Activated naive CD4-positive, alpha-beta T cell (primary cell): ENCODE measurements at places on chromosomes 5 and 9.

DNA sequence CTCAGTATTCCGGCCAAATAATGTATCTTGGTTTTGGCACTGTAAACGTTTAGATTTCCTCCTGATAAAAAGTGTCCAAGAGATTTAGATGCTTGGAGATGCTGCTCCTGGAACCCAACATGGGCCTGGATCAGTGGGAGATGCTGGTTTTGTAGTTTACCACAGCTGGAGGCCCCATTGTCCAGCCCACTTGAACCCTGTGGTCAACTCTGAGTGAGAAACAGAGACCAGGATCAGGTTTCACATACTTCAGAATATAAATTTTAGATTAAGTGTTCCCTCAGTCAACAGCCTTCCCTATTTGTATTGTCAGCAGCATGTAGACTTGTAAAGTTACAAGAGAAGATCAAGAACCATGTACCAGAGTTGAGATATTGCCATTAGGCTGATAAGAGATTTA is 144.7 kb upstream of the C9orf72 start:
- no peak for DNase-seq

DNA sequence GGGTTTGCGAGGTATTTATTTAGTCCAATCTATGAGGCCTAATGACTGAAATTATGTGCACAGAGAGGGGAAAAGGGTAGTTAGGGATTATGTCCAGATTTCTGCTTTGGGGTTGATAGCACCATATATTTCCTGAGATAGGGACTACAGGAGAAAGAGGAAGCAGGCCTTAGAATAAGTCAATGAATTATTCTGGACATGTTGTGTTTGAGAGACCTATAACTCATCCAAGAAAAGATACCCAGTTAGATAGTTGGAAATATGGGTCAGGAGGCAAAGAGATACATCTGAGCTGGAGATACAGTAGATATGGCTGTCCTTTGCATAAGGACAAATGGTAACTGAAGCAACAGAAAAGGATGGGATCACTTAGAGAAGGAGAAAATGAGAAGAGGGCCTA is 53.1 kb downstream of the NR3C1 start:
- no peak for DNase-seq

DNA sequence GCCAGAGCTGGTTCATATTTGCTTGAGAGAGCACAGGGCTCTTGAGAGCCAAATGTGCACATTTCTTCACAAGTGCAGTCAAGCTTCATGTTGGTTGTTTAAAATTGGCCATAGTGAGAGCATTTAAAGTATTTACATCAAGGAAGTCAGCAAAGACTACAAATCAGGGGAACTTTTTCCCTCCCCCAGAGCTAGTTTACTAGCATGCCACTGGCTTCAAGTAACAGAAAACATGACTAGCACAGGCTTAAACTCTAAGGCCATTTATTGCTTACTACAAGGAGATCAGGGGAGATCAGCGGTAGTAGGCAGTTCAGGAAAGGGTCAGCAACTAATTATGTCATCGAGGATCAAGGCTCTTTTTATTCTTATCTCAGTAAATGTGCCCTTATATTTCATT is 11.0 kb upstream of the CCDC171 start:
- DNase-seq = no peak

- DNase-seq = no peak
These were observed 176.4 kb downstream of the XRCC4 start for GRCh38 chr5:83253720-83254119.

GRCh38 chr5:35061211-35061770 is 13.5 kb upstream of the AGXT2 start:
- DNase-seq = no peak
